ENCODE measurements at places on chromosomes 11 and 22. TPM values are rescaled to one million over a fixed set of nuclear protein-coding genes. Genes with fewer than 3 reads are reported as not detected.

DNA sequence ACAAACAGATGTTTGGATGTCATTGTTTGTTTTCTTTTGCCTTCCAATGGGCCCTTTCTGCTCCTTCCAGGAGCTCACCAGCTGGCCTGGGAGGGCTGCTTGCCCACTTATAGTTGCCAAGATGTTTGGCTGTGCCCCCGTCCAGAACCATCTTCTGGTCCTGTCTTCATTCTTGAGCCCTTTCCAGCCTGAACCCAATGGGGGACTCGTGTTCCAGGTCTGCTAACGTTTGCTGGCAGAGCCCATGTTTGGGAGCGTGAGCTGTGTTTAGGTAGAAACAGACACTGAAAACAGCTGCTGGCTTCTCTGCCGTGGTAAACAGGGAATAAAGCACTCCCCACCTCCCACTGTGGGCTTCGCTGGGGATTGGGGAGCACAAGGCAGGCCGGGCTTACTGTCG is 83.2 kb upstream of the SYT13 start:
- no peaks in the 10 kb centered on the region for H3K36me3 ChIP-seq
- H3K4me3 ChIP-seq, result no peak overlapping the region
- DNase-seq, result no peak
- peaks cover 10% of the 10 kb centered on the region for H3K4me1 ChIP-seq

GRCh38 chr22:28581016-28581415 is 98.6 kb downstream of the TTC28 start:
- no peaks in the 10 kb centered on the region for H3K36me3 ChIP-seq
- no peaks in the 10 kb centered on the region for H3K27me3 ChIP-seq
- no peak overlapping the region for H3K4me3 ChIP-seq
- no peak for DNase-seq
- no peak overlapping the region for H3K27ac ChIP-seq
- H3K4me1 ChIP-seq, result no peaks in the 10 kb centered on the region

DNA sequence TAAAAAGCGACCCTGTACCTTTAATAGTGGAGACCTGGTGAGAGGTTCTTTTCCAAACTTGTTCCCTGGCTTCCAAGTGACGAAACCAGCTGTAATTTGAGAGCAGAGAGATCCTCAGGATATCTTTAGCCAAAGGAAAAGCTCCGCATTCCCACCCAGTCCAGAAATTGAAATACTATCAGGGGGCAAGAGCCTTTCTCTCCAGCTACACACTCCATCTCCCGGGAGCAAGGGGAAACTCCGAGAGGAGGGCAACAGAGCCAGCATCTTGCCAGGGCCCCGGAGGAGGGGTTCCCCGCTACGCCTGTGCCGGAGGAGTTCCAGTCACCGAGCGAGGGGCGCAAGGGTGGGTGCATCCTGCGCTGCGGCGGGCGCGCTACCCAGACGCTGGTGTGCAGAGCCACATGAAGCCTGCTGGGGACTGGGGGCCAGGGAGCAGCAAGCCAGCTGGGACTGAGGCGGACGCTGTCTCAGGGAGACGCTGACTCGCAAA is at the start of gene FIBIN:
TSS of gene FIBIN (plus strand) at position 148 of the 493 bp plus-strand sequence. CDS start 415 bp downstream, outside the sequence.
- peak within 1 kb of the TSS; percentile 92 for H3K27ac ChIP-seq
- H3K4me3 ChIP-seq, result peak within 1 kb of the TSS; percentile 79
- H3K27me3 ChIP-seq, result no peaks in the 10 kb centered on the region
- peaks cover 27% of the 10 kb centered on the region for H3K4me1 ChIP-seq

DNA sequence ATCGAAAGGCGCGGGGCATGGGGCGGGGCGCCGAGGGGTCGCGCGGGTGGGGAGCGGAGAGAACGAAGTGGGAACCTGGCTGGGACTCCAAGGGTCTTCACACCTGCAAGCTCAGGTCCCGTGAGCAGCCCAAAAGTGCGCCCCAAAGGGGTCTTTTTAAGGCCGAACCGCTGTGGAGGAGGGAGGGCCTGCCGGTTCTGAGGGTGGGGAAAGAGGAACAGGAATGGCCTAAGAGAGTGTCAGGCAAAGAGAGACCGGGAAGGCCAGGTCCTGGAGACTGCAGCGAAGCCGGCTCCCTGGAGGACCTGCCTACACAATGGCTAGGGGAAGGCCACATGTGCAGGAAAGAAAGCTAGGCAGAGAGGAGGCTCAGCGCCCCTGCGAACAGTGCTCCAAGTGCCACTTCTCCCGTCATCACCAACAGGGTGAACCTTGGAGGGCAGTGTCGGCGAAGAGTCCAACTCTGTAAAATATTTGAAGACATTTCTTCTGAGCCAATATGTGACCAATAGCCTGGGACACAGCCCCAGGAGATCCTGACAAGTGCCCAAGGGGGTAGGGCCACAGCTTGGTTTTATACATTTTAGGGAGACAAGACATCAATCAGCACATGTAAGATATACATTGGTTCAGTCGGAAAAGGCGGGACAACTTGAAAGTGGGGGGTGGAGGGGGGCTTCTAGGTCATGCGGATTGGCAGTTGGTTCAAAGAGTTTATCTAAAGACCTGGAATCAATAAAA is 710 bp upstream of the DGCR2 start:
- peak overlapping the region; percentile 100 for H3K4me3 ChIP-seq
- H3K27ac ChIP-seq, result peak overlapping the region; percentile 61
- H3K27me3 ChIP-seq, result no peaks in the 10 kb centered on the region
- no peaks in the 10 kb centered on the region for H3K36me3 ChIP-seq
- no peak for DNase-seq
- peaks cover 56% of the 10 kb centered on the region for H3K4me1 ChIP-seq

- DNase-seq, result no peak
- H3K4me1 ChIP-seq, result peaks cover 16% of the 10 kb centered on the region
- H3K27me3 ChIP-seq, result no peaks in the 10 kb centered on the region
- H3K4me3 ChIP-seq, result peak overlapping the region; percentile 44
- no peaks in the 10 kb centered on the region for H3K36me3 ChIP-seq
- peak overlapping the region; percentile 89 for H3K27ac ChIP-seq
Observed at GRCh38 chr22:23522623-23523251, 57.4 kb downstream of the IGLL1 start.

GRCh38 chr11:122307476-122308035 is 191.5 kb upstream of the BLID start:
- H3K4me3 ChIP-seq, result no peak overlapping the region
- no peaks in the 10 kb centered on the region for H3K27me3 ChIP-seq
- no peaks in the 10 kb centered on the region for H3K36me3 ChIP-seq
- H3K4me1 ChIP-seq, result peaks cover 8% of the 10 kb centered on the region
- no peak overlapping the region for H3K27ac ChIP-seq
- DNase-seq, result no peak

- no peaks in the 10 kb centered on the region for H3K4me1 ChIP-seq
- DNase-seq, result no peak
- no peaks in the 10 kb centered on the region for H3K27me3 ChIP-seq
- H3K36me3 ChIP-seq, result no peaks in the 10 kb centered on the region
Observed at GRCh38 chr11:66363805-66364535, 7.6 kb downstream of the SLC29A2 start.

- DNase-seq, result peak; percentile 93
- H3K27ac ChIP-seq, result peak within 1 kb of the TSS; percentile 92
- peaks cover 32% of the 10 kb centered on the region for H3K4me1 ChIP-seq
- H3K36me3 ChIP-seq, result no peaks in the 10 kb centered on the region
- H3K4me3 ChIP-seq, result peak within 1 kb of the TSS; percentile 58
Observed at GRCh38 chr22:35648066-35649025, at the start of gene APOL6. APOL6 (plus strand) TSS chr22:35648446; CDS start chr22:35656426, 7,980 bp downstream.

DNA sequence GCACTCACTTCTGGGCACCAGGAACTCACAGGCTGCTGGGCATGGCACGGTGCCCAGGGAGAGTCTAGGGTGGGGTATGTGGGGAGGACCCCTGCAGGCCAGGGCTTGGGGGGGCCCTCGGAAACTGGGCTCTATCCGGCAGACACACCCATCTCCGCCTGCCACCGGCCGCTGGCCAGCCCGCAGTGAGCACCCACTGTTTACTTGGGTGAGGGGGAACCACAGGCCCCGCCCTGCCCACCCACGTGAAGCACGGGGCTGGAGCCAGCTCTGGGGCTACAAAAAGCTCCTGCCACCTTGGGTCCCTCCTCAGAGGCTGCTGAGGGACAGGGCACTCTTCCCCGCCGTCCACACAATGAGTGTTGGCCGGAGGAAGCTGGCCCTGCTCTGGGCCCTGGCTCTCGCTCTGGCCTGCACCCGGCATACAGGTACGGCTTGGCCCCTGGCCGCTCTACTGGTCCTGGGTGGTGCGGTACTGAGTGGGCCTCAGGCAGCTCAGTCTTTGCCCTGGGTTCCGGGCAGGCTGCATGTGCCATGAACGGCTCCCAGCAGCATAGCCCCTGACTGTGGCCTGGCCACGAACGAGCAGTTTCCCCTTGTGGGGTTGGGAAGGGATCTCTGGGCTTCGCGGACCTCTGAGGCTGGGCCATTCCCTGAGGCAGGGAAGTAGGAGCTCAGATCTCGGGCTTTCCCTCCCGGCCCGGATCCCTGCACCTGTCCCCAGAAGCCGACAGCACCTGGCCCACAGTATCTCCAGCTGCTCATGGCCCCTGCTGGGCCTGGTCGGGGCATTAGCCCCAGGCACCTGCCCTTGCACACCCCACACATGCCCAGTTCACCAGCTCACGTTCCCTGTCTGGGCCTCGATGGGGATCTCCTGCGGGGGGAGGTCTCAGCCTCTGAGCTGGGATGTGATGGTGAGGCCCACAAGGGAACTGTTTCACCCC is at the start of gene MUC5AC:
TSS of gene MUC5AC (plus strand) at position 309 of the 947 bp plus-strand sequence. CDS start at position 356, 47 bp downstream.
- H3K27ac ChIP-seq, result no peak within 1 kb of the TSS
- no peak within 1 kb of the TSS for H3K4me3 ChIP-seq
- no peak for DNase-seq
- H3K27me3 ChIP-seq, result no peaks in the 10 kb centered on the region
- no peaks in the 10 kb centered on the region for H3K36me3 ChIP-seq

LRRC74B gene
- total RNA-seq, result not detected

SAA4 gene
- 1.7 TPM for total RNA-seq

MS4A3 gene
- not detected for total RNA-seq

All from vagina (tissue), 2 donors.